ENCODE measurements at places on chromosomes 11 and 22.

GRCh38 chr11:64606796-64607380 lies 15.9 kb downstream of the SLC22A12 start:
- DNase-seq: no peak
- no peaks in the 10 kb centered on the region for H3K27me3 ChIP-seq
- H3K36me3 ChIP-seq: no peaks in the 10 kb centered on the region
- no peak overlapping the region for H3K4me3 ChIP-seq
- no peak overlapping the region for H3K27ac ChIP-seq

- H3K36me3 ChIP-seq: no peaks in the 10 kb centered on the region
- H3K4me1 ChIP-seq: no peaks in the 10 kb centered on the region
- H3K27me3 ChIP-seq: no peaks in the 10 kb centered on the region
- no peak overlapping the region for H3K27ac ChIP-seq
Measured at GRCh38 chr11:82995754-82996398, 75.8 kb downstream of the RAB30 start.

GRCh38 chr11:116110356-116110755 lies 606.1 kb upstream of the CADM1 start:
- H3K27ac ChIP-seq: no peak overlapping the region
- no peaks in the 10 kb centered on the region for H3K36me3 ChIP-seq
- H3K4me3 ChIP-seq: no peak overlapping the region
- DNase-seq: no peak
- H3K27me3 ChIP-seq: no peaks in the 10 kb centered on the region

DNA sequence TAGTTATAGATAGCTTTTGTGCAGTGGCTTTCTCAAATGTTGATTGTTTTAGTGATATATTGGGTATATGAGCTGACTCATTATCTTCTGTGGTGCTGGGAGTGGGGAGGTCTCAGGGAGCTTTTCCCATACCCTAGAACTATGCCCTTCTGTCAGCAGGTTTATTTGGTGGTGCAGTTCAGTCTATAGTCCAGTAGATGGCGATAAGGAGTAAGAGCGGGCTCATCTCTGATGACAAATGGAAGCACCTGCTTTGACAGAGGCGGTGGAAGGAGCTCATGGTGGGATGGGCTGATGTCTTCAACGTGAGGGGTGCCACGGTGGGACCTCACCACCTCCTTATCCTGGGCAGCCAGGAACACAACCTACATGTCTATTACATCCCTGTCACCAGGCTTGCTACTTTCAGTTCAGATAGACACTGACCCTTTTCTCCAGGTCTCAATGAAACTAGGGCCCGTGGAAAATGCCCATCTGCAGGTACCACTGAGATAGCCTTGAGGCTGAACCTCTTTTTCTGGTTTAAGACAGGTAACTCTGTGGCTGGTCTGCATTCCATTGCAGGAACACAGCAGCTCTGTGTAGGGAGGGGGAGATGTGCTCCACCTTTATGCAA lies 13.0 kb upstream of the OR6A2 start:
- no peak overlapping the region for H3K4me3 ChIP-seq
- DNase-seq: peak; percentile 52
- no peaks in the 10 kb centered on the region for H3K4me1 ChIP-seq
- H3K27me3 ChIP-seq: no peaks in the 10 kb centered on the region
- H3K27ac ChIP-seq: no peak overlapping the region

GRCh38 chr22:29152045-29152953 lies 53.4 kb upstream of the EMID1 start:
- peaks cover 5% of the 10 kb centered on the region for H3K4me1 ChIP-seq
- H3K4me3 ChIP-seq: no peak overlapping the region
- H3K27me3 ChIP-seq: no peaks in the 10 kb centered on the region
- peaks cover 2% of the 10 kb centered on the region for H3K36me3 ChIP-seq
- DNase-seq: peak; percentile 47
- H3K27ac ChIP-seq: peak overlapping the region; percentile 65

GRCh38 chr11:12008790-12009616 lies 577 bp upstream of the DKK3 start:
- no peak overlapping the region for H3K27ac ChIP-seq
- H3K36me3 ChIP-seq: peaks cover 2% of the 10 kb centered on the region
- peak overlapping the region; percentile 36 for H3K4me3 ChIP-seq
- peak; percentile 72 for DNase-seq
- no peaks in the 10 kb centered on the region for H3K4me1 ChIP-seq

DNA sequence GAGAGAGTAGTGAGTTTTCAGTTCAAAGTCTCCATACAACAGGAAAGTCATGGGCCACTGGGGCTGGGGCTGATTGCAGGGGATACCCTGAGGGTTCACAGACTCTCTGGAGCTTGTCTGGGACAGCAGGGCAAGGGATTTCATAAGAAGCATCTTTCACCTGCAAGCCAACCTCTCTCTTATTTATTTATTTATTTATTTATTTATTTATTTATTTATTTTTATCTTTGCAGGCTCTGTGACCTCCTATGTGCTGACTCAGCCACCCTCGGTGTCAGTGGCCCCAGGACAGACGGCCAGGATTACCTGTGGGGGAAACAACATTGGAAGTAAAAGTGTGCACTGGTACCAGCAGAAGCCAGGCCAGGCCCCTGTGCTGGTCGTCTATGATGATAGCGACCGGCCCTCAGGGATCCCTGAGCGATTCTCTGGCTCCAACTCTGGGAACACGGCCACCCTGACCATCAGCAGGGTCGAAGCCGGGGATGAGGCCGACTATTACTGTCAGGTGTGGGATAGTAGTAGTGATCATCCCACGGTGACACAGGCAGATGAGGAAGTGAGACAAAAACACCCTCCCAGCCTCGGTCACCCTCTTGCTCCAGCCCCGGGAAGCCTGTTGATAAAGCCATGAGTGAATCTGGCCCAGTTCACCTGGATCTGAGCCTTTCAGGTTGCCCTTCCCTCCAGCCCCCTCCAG lies 68.4 kb downstream of the GGTLC2 start:
- H3K27ac ChIP-seq: no peak overlapping the region
- H3K36me3 ChIP-seq: no peaks in the 10 kb centered on the region
- no peak for DNase-seq

DNA sequence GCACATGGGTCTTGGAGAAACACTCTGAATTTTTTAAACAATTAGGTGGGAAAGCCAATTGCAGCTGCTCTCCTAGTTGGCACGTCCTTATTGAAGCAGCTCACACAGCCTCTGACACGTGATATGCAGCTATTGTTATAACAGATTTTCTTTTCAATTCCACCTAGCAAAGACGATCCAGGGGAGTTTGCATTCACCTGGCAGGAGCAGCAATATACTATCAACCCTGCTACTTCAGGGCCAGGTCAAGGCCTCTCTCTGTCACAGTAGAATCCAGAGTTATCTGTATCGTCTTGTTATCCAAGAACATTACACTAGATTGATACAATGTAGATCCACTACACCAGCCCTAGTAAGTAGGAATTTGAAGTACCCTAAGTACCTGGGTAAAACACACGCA lies 8.3 kb downstream of the KRTAP5-11 start:
- H3K36me3 ChIP-seq: no peaks in the 10 kb centered on the region
- no peaks in the 10 kb centered on the region for H3K4me1 ChIP-seq
- H3K27ac ChIP-seq: no peak overlapping the region
- DNase-seq: no peak
- H3K4me3 ChIP-seq: no peak overlapping the region
- H3K27me3 ChIP-seq: no peaks in the 10 kb centered on the region

DNA sequence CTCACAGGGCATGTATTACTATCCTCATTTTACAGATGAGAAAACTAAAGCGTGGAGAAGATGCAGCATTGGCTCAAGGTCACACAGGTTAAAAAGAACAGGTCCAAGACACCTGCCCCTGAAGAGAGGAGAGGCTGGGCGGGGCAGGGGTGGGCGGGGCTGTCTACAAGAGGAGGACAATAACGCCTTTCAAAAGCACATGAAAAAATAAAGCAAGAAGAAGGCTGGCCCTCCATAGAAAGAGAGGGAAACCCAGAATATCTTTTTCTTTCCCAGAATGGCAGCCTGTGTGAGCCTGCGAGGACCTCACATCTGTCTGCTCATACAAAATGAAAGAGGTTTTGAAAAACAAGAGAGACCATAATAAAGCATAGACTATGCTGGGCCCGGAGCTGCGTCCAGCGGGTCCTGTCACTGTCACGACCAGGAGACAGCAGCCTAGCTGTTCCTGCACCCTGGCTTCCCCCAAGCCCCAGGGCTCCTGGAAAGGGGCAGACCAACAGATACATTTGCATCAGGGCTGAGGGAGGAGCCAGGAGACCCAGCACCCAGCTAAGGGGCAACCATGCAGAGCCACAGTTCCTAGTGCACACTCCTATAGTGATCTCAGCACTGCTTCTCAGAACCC lies 61.6 kb downstream of the DSCAML1 start:
- no peaks in the 10 kb centered on the region for H3K27me3 ChIP-seq
- H3K4me1 ChIP-seq: no peaks in the 10 kb centered on the region
- no peak for DNase-seq
- no peak overlapping the region for H3K27ac ChIP-seq
- no peak overlapping the region for H3K4me3 ChIP-seq

DNA sequence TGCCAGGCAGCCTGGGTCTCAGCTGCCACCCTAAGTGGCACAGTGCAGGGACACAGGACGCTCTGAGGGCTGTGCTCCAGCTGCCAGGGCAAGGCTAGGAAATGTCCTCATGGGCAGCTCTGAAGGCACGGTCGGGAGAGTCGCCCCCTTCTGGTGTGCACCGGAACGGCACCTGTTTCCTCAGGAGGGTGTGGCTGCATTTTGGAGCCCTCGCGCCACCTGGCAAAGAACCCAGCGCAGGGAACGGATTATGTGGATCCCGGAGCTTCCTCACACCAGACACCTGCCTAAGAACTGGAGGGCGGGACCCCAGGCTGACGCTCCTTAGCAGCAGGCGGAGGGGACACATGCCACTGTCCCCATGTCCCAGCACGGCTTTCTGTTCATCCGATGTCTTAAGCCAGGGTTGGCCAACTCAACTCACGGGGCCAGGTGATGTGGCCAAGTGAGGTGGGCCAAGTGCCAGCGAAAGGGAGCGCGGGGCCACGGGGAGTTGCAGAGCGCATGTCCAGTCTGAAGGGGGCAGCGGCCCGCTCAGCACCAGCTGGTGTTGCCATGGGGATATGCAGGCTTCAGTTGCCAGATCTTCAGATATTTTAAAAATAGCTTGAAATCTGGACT lies 5.1 kb upstream of the SLC22A8 start:
- no peak for DNase-seq
- H3K4me1 ChIP-seq: peaks cover 6% of the 10 kb centered on the region
- H3K27me3 ChIP-seq: no peaks in the 10 kb centered on the region
- no peaks in the 10 kb centered on the region for H3K36me3 ChIP-seq

DNA sequence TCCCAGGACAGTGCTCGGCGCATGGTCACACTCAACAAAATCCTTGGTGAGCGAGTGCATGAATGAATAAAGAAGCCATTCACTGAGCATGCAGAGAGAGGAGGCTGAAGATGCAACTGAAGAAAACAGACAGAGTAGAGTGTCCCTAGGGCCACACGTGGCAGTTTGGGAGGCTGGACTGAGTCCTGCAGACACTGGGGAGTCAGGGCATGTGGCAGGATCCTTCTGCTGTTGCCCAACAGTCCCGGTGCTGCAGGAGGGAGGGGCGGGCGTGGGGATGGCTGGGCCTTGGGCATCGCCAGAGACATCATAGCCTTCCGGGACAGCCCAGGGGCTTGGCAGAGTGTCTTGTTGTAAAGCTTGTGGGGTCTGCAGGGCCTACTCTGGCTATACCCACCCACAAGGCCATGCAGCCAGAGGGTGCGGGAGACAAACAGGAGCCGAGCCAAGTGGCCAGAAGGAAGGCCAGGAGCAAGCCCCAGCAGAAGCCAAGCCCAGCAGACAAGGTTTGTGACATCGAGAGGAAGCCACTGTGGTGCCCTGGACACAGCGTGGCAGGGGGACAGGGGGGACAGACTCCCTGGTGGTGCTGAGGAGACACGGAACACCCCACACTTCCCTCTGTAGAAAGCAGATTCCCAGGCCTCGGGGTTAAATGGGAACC lies 26.7 kb upstream of the FBLN1 start:
- H3K4me1 ChIP-seq: no peaks in the 10 kb centered on the region
- no peaks in the 10 kb centered on the region for H3K27me3 ChIP-seq
- no peaks in the 10 kb centered on the region for H3K36me3 ChIP-seq

DNA sequence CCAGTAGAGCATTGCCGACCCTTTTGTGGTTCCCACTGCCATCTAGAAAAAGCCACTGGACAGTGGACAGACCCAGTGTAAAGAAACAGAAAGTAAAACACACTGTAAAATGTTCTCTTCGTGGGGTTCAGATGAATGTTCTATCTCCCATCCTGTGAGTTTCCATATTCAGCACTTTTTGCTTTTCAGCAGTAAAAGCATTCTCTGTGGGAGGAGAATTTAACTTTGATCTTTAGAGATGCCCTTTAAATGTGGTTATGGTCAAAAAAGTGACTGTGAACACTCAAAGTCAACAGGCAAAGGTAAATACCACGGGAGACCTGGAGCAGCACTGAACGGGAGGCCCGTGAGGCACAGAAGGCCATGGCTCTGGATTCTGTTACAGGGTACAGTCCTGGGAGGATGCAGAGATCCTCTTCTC lies 53.9 kb downstream of the FLI1 start:
- H3K27ac ChIP-seq: no peak overlapping the region
- no peak overlapping the region for H3K4me3 ChIP-seq
- no peak for DNase-seq
- H3K4me1 ChIP-seq: no peaks in the 10 kb centered on the region
- H3K27me3 ChIP-seq: no peaks in the 10 kb centered on the region

GRCh38 chr22:44621401-44622146 lies 80.4 kb upstream of the PRR5 start:
- no peaks in the 10 kb centered on the region for H3K4me1 ChIP-seq
- H3K36me3 ChIP-seq: no peaks in the 10 kb centered on the region
- H3K27me3 ChIP-seq: peaks cover 3% of the 10 kb centered on the region

- no peak for DNase-seq
- peaks cover 17% of the 10 kb centered on the region for H3K4me1 ChIP-seq
- no peaks in the 10 kb centered on the region for H3K27me3 ChIP-seq
- H3K4me3 ChIP-seq: peak overlapping the region; percentile 64
- peak overlapping the region; percentile 16 for H3K27ac ChIP-seq
Measured at GRCh38 chr11:117876059-117876340, 458 bp downstream of the FXYD6 start.

- H3K27me3 ChIP-seq: no peaks in the 10 kb centered on the region
- no peak overlapping the region for H3K27ac ChIP-seq
- no peaks in the 10 kb centered on the region for H3K36me3 ChIP-seq
- no peaks in the 10 kb centered on the region for H3K4me1 ChIP-seq
- H3K4me3 ChIP-seq: no peak overlapping the region
- DNase-seq: no peak
Measured at GRCh38 chr11:134560566-134561330, 148.7 kb upstream of the B3GAT1 start.

- H3K4me1 ChIP-seq: no peaks in the 10 kb centered on the region
- H3K36me3 ChIP-seq: no peaks in the 10 kb centered on the region
- no peaks in the 10 kb centered on the region for H3K27me3 ChIP-seq
- H3K4me3 ChIP-seq: no peak overlapping the region
- no peak for DNase-seq
Measured at GRCh38 chr11:74776546-74776945, 27.9 kb downstream of the RNF169 start.

DNA sequence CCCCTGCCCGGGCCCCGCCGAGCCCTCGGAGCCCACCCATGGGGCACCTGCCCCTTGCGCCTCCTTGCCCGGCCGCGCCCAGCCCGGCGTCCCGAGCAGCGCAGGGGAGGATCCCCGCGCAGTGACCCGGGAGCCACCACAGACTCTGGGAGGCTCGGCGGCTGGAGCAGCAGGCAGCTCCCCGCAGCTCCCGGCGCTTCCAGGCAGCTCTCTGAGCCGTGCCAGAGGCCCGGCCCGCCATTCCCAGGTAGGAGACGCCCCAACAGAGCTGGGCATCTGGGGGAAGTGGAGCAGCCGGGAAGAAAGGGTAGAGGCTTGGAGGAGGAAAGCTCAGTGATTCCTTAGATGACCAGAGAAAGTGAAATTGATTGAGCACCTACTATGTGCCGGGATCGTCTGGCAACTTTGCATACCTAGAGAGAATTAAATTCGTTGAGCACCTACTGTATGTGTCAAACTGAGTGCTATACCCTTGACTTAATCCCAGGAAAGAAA lies 670 bp downstream of the RASD2 start:
- H3K4me3 ChIP-seq: peak overlapping the region; percentile 51
- peak; percentile 41 for DNase-seq
- H3K27me3 ChIP-seq: no peaks in the 10 kb centered on the region
- no peak overlapping the region for H3K27ac ChIP-seq
- H3K36me3 ChIP-seq: no peaks in the 10 kb centered on the region

Measured in kidney (tissue), 22 donors.